Astrocyte (in vitro differentiated cells and primary cell): ENCODE measurements at places on chromosomes 7 and 10. TPM values are rescaled to one million over a fixed set of nuclear protein-coding genes. Genes with fewer than 3 reads are reported as not detected.

Gene AMPH
- 2.9 and 3.3 TPM in 2 replicates for total RNA-seq

Gene ADRA2A
- 1.2 and 1.5 TPM in 2 replicates for total RNA-seq

Gene CD36
- total RNA-seq = 1.7 and 2.6 TPM in 2 replicates

Gene MAPK8
- total RNA-seq = 47.4 and 48.8 TPM in 2 replicates
